ENCODE measurements at places on chromosomes 2 and 18. TPM values are rescaled to one million over a fixed set of nuclear protein-coding genes. Genes with fewer than 3 reads are reported as not detected.

DCDC2C gene
- not detected for total RNA-seq

NTSR2 gene
- not detected for total RNA-seq

PRSS56 gene
- total RNA-seq, result not detected

NEMP2 gene
- 25.1 TPM for total RNA-seq

SLC25A12 gene
- 19.5 TPM for total RNA-seq

CAPN13 gene
- total RNA-seq, result not detected

MAP3K19 gene
- not detected for total RNA-seq

CENPA gene
- 38.0 TPM for total RNA-seq

KCNE4 gene
- not detected for total RNA-seq

LINC00305 gene
- total RNA-seq, result not detected

CNRIP1 gene
- total RNA-seq, result not detected

EML6 gene
- 0.16 TPM for total RNA-seq

EVX2 gene
- total RNA-seq, result not detected

KCNIP3 gene
- total RNA-seq, result not detected

SERPINB12 gene
- not detected for total RNA-seq

PLEKHH2 gene
- total RNA-seq, result 1.5 TPM

RNU2-63P gene
- 1.7 TPM for total RNA-seq

POTEJ gene
- not detected for total RNA-seq

GPBAR1 gene
- total RNA-seq, result 0.11 TPM

TMEM247 gene
- total RNA-seq, result not detected

UGT1A8 gene
- total RNA-seq, result not detected

REG3G gene
- not detected for total RNA-seq

ZNF892 gene
- 3.8 TPM for total RNA-seq

GATA6 gene
- total RNA-seq, result not detected

BOLL gene
- total RNA-seq, result not detected

LRRC30 gene
- not detected for total RNA-seq

PAX3 gene
- total RNA-seq, result not detected

NYAP2 gene
- total RNA-seq, result not detected

ARL4C gene
- 32.8 TPM for total RNA-seq

FIGN gene
- total RNA-seq, result not detected

PSMA8 gene
- 2.0 TPM for total RNA-seq

SLC66A2 gene
- 28.5 TPM for total RNA-seq

ACMSD gene
- total RNA-seq, result not detected

AGXT gene
- total RNA-seq, result not detected

GPAT2 gene
- 10.0 TPM for total RNA-seq

AMER3 gene
- total RNA-seq, result not detected

DNAJC5G gene
- total RNA-seq, result not detected

IL37 gene
- total RNA-seq, result not detected

PROKR1 gene
- not detected for total RNA-seq

Measured in activated CD4-positive, alpha-beta T cell treated with anti-CD3 and anti-CD28 coated beads for 36 hours (primary cell).